ENCODE measurements at places on chromosomes 11 and 22.

DNA sequence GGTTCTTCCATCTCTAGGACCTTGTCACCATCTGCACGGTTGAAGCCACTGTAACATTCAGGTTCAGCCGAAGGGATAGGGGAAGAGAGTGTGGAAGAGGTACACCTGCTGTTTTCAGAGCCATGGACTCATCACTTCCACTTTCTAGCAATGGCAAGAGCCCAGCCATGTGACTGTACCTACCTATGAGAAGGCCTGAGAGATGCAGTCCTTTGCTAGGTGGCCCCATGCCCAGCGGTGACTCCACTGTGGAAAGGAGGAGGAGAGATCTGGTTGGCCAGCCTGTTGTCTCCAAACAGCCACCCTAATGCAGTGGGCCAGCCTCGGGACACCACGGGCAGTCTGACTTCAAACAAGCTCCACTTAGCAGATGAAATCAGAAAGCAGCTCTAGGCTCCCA lies 16.0 kb downstream of the RASD2 start:
- DNase-seq = no peak

DNA sequence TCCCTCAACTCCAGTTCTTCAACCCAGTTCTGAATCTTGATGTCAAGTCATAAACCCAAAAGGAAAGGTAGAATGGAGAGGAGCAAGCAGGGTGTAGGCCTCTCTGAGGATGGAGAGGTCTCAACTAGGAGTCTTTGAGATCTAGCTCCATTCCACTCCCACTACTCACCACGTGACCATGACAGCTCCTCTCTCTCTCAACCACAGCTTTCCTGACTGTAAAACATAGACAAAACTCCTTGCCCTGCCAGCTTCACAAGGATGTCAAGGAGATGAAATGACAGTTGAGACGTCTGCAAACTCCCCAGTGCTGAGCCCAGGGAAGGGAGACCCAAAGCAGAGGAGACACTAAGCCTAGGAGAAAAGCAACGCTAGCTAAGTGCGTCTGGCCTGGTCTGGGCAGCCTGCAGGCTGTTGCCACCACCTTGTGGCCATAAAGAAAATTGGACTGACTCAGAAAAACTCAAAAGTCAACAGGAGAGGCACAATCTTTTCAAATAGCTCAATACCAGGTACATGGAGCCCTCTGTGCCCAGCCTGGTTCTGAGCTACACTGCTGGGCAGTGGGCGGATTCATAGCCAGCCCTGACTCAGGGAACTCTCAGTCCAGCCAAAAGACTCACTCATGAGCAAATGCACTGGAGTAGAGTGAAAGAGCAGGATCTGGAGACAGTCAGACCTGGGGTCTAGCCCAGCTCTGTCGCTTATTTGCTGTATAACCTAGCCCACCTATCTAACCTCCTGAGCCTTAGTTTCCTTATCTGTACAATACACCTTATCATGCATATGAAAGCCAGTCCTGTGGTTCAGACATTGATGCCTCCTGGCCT lies 3.4 kb downstream of the CLPB start:
- DNase-seq = peak; percentile 37

DNA sequence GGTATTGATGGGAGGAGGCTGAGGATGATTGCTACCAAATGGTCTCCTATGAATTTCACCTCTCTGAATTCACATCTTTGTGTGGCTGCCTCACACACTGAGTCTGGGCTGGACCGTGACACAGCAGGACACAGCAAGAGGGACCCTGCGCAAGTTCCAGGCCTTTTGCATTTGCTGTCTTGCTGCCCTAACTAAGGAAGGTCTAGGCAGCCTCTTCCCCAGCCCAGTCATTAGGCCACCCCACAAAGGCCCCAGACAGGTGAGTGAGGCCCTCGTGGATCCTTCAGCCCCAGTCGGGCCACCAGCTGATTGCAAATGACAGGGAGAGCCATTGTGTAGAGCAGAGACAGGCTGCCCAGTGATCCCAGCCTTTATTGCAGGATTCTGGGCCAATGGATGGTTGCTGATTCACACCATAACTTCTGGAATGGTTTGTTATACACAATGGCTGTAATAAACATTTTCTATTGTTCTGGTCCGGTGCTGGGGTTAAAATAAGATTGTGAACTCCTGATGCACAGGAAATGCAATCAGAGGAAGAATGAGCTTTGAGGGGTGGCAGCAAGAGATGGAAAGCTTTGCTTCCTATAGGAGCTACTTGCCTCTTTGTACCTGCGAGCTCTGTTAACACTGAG lies 28.5 kb upstream of the CSNK2A3 start:
- no peak for DNase-seq

DNA sequence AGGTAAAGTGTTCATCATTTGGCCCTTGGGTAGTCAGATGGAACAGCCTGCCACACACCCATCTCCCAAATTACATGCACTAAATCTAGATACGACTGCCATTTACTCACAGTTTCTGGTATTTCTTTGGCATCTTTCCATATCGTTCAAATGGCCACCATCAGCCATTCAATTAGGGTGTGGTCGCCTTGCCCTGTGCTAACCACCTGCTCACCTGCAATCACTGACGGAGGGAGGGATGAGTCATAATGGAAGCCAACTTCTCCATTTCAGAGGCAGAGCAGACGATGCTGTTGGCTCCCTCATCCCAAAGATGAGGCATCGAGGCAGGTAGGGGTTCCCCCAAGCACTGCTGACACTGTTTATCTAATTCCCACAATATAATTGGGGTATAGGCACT lies 14.6 kb downstream of the MS4A6A start:
- DNase-seq = no peak

DNA sequence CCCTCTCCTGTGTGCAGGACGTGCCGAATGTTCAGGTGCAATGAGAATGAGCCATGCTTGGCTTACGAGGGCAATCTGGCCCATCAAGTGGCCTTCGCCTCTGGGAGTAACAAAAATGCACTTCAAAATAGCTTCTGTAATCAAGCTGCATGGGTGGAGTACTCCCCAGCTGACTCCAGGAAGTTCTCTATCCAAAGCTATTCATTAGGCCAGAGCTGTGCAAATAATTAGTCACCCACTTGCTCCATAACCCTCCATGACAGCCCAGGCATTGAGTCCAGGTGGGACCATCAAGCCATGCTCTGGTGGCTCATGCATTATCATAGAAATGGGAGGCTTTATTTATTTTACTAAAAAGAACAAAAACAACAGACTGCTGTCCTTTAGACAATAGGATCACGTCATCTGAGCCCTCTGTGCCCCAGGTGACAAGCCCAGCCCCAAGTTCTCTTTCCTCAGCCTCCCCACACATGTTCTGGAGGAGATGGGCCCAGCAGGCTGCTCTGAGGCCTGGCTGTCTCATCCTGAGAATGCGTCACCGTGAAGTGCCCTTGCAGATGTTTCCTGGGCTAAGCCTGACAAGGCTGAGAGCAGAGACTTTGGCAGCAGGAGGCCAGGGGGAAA lies 244.7 kb downstream of the ETS1 start:
- DNase-seq = peak; percentile 19

DNA sequence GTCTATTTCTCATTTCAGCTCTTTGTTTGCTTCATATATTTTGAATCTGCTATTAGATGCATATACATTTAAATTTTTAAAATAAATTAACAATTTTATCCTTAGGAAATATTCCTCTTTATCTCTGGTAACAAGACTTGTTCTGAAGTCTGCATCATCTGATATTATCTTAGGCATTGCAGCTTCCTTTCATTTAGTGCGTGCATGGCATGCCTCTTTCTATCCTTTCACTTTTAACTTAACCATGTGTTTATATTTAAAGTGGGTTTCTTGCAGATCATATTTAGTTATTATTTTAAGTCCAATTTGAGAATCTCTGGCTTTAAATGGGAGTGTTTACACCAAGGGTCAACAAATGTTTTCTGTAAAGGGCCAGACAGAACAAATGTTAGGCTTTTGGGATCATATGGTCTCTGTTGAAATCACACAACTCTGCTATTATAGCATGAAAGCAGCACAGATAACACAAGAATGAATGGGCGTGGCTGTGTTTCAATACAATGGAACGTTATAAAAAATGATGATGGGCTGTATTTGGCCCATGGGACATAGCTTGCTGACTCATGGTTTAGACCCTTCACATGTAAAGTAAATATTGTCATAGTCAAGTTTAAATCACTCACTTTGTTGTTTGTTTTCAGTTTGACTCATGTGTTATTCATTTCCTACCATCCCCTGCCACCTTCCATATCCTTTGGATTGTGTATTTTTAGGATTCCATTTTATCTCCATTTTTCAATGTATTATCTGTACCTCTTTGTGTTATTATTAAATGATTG lies 83.9 kb upstream of the SNX19 start:
- DNase-seq = peak; percentile 65
